ENCODE measurements at places on chromosomes 5 and 9. TPM values are rescaled to one million over a fixed set of nuclear protein-coding genes. Genes with fewer than 3 reads are reported as not detected.

GRCh38 chr9:71519098-71519696, 249.1 kb downstream of the CEMIP2 start:
- H3K27me3 ChIP-seq, result peaks cover 16% of the 10 kb centered on the region
- DNase-seq, result no peak
- no peak overlapping the region for H3K4me3 ChIP-seq

DNA sequence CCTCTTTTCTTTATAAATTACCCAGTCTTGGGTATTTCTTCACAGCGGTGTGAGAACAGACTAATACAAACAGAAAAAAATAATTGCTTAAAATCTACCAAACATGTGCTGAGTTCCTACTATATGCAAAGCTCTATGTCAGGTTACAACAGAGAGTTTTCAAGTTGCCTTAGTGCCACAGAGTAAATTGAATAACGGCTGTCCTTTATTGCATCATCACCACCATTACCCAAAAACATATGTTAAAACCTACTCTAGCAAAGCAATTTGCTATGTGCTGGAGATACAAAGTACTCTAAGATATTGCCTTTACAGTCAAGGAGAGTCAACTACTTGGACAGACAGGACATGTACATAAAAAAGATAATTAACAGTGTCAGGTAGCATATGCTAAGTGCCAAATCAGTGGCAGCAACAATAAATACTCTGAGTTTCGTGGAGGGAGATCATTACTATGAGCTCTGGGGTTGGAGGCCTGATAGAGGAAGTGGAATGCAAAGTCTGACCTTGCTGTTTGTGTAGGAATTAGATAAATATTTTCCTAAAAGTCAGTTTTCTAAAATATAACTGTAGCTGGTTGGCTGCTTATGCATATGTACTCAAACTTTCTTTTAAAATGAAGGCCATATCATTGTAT, 1058.7 kb upstream of the WWC1 start:
- H3K27ac ChIP-seq, result no peak overlapping the region
- H3K4me1 ChIP-seq, result no peaks in the 10 kb centered on the region
- no peak for DNase-seq

DNA sequence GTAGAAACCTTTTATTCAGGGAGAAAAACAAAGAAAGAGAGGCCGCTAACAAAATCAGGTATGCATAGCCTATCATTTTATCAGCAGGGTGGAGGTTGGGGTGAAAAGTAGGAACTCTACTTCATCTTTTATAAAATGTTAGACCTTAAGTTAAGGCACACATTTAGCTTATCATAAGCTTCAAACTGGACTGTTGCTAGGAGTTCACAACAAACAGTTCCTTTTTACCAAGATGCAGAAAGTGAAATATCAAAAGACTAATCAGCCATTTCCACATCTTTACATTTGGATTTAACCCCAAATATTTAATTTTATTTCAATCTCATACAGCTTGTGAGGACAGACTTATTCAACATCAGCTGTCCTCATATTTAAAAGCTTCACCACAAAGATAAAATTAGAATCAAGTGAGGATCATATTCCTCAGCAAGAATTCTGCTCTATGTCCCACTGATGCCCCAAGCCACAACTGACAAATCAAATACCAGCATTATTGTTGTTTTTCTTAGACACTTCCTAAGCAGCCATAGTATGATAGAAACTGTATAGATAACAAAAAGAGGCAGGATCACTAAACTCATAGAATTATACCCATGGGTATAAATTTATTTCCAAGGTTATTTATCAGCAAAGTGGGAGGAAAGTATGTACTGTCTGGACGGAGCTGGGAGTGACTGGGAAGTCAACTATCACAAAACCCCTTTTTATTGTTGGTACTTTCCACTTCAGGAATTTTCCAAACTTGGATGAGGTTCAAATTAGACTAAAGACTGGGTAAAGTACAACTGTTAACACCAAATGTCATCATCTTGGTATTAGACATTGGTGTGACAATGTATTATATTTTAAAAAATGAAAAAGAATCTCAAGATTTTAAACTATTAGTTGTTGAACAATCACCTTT, 29.9 kb upstream of the MYOT start:
- no peaks in the 10 kb centered on the region for H3K27me3 ChIP-seq
- no peaks in the 10 kb centered on the region for H3K4me1 ChIP-seq
- DNase-seq, result no peak
- H3K27ac ChIP-seq, result no peak overlapping the region

DNA sequence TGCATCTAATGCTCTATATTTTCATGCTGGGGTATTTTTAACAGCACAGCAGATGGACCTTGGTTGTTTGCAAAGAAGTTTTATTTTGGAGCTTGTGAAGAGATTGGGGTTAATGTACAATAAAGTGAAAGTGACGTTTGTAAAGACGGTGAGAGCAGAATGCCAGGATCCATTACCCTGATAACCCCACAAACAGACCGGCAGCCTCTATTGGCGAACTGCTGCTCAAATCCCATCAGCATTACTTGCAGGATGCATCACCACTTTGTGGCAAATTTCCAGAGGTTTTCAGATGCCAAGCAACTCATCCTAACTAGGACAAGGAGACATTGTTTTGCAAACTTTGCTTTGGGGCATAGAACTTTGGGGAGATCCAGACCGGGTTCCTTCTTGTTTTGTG, 383.3 kb upstream of the ZNF462 start:
- DNase-seq, result no peak
- H3K4me1 ChIP-seq, result no peaks in the 10 kb centered on the region
- H3K4me3 ChIP-seq, result no peak overlapping the region
- H3K27me3 ChIP-seq, result no peaks in the 10 kb centered on the region

- H3K4me1 ChIP-seq, result peaks cover 36% of the 10 kb centered on the region
- no peak overlapping the region for H3K27ac ChIP-seq
- no peak for DNase-seq
- peaks cover 16% of the 10 kb centered on the region for H3K36me3 ChIP-seq
- no peak overlapping the region for H3K4me3 ChIP-seq
- peaks cover 4% of the 10 kb centered on the region for H3K27me3 ChIP-seq
Measured at GRCh38 chr9:37184905-37185867, 64.8 kb downstream of the ZCCHC7 start.

DNA sequence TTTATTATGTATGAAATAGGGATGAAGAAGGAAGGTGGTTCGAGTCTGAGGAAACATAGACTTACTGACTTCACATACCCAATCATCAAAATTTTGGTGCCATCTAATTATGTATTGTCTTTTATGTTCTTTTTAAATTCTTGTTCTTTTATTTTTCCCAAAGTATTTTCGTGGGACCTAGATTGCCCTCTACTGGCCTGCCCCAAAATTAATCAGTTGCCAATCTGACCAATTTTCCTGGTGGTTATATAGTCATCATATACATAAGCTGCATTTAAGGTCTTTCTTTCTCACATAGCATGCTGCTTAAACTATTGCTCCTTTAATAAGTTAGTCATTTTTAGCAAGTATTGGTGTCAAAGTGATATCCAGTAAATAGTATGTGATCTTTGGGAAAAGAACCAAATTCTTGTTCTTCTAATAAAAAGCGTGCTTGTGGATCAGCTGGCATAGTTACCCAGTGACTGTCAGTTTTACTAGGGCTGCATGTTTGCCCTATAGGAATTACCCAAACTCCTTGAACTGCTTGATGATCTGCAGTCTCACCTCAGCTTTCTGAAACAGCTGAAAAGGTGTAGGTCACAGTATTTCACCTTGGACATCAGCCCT, 223.5 kb downstream of the SH3GL2 start:
- no peak overlapping the region for H3K27ac ChIP-seq
- no peak for DNase-seq
- H3K36me3 ChIP-seq, result no peaks in the 10 kb centered on the region
- H3K4me3 ChIP-seq, result no peak overlapping the region
- H3K4me1 ChIP-seq, result no peaks in the 10 kb centered on the region

DNA sequence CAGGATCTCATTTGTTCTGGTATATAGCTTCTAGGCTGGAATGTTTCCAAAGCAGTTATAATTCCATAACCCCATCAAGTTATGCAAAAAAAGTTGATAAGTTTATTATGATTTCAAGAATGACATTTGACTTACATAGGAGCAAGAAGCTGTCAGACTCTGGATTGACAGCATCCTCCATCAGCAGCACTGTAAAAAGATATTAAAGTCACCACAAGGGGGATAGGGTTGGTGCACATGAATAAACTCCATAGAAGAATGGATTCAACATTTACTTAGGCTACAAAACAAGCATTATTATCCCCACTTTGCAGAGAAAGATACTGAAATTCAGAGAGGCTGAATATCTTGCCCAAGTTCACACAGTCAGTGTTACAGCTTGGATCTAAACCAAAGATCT, 208.9 kb upstream of the SLC30A5 start:
- H3K27me3 ChIP-seq, result peaks cover 5% of the 10 kb centered on the region
- no peaks in the 10 kb centered on the region for H3K36me3 ChIP-seq
- H3K27ac ChIP-seq, result no peak overlapping the region

GRCh38 chr5:133696782-133697507, 84.6 kb upstream of the FSTL4 start:
- peaks cover 9% of the 10 kb centered on the region for H3K27me3 ChIP-seq
- H3K4me3 ChIP-seq, result no peak overlapping the region
- no peaks in the 10 kb centered on the region for H3K36me3 ChIP-seq
- no peak for DNase-seq
- no peak overlapping the region for H3K27ac ChIP-seq
- peaks cover 4% of the 10 kb centered on the region for H3K4me1 ChIP-seq

- no peaks in the 10 kb centered on the region for H3K27me3 ChIP-seq
- no peak overlapping the region for H3K27ac ChIP-seq
- no peak overlapping the region for H3K4me3 ChIP-seq
Measured at GRCh38 chr9:32423371-32423770, 38.9 kb downstream of the ACO1 start.

DNA sequence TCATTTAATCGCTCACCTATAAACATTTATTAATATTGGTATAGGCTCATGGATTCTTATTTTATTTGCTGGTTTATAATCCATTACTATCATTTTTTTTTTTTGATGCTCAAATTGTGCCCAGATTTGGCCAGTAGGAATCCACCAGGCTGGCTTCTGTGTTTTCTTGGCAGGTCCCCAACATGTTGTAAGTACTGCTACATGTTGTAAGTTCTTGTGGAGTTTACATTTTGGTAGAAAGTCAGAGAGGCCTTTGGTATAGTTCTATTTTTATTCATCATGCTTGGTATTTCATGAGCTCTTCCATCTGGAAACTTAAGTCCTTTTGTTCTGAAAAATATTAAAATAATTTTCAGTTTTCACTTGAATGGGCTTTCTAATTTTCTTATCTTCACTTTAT, 47.1 kb downstream of the MAT2B start:
- no peaks in the 10 kb centered on the region for H3K4me1 ChIP-seq
- H3K36me3 ChIP-seq, result no peaks in the 10 kb centered on the region
- no peak for DNase-seq
- H3K4me3 ChIP-seq, result no peak overlapping the region
- H3K27me3 ChIP-seq, result peaks cover 9% of the 10 kb centered on the region

DNA sequence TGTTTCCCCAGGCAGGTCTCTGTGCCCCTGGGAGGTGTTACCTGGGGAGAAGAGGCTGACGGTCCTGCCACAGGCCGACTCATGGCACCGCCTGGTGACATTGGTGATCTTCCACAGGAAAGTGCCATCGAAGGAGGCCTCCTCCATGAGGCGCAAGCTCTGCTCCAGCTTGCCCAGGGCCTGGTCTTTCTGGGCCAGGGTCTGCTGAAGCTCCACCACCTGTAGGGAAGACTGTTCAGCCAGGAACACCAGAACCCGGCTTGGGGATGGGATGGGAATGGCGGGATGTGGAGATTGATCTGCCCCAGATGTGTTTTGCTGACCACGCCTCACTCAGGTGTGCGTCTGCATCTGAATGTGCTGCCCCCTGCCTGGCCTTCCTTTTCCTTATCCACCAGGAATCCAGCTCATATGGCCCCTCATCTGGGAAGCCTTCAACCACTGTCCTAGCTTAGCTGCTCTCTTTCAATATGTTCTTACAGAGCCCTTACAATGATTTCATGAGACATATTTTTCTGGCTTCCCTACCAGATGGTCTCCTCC, 15.2 kb downstream of the TRAF1 start:
- H3K27me3 ChIP-seq, result peaks cover 2% of the 10 kb centered on the region
- peaks cover 30% of the 10 kb centered on the region for H3K36me3 ChIP-seq
- DNase-seq, result no peak
- no peak overlapping the region for H3K4me3 ChIP-seq
- peaks cover 46% of the 10 kb centered on the region for H3K4me1 ChIP-seq

- DNase-seq, result no peak
- H3K27me3 ChIP-seq, result peaks cover 37% of the 10 kb centered on the region
- no peaks in the 10 kb centered on the region for H3K4me1 ChIP-seq
Measured at GRCh38 chr5:81393783-81394718, at the start of gene ACOT12. ACOT12 (minus strand) TSS chr5:81394134; CDS start chr5:81394114, 20 bp downstream.

DNA sequence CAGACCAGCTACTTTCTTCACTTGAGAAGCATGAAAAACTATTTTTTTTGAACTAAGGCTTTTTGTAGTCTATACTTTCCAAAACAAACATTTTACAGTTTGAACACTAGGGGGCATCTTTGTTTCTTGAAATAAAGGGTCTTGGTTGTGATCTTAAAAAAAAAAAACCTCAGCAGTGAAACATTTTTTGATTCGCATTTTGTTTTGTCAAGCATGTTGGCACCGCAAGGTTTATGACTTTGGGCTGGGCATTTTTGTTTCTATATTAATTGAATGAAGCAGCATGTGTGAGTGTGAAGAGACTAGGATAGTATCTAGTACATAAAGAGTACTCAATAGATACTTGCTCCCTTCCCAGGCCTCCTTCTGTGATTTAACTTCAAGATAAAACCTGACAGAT, 31.6 kb upstream of the ACOT12 start:
- no peak overlapping the region for H3K27ac ChIP-seq
- DNase-seq, result peak; percentile 45
- H3K4me1 ChIP-seq, result peaks cover 5% of the 10 kb centered on the region
- no peaks in the 10 kb centered on the region for H3K27me3 ChIP-seq
- H3K36me3 ChIP-seq, result peaks cover 2% of the 10 kb centered on the region
- H3K4me3 ChIP-seq, result no peak overlapping the region

DNA sequence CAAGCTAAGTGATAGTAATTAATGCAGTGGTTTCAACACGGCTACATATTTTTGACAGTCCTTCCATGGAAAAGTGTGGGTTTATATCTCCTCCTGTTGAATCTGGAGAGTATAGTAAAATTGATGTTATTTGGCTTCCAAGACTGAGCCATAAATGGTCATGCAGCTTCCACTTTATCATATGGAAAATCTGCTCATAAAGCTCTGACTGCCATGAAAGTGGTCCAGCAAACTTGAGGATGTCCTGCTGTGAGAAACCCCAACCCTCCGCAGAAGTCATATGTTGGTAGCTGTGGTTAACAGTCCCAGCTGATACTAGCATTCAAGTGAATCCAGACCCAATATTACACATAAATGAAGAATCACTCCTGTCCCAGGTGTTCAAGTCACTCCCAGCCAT, 378.3 kb downstream of the KCTD16 start:
- no peak overlapping the region for H3K27ac ChIP-seq
- H3K27me3 ChIP-seq, result no peaks in the 10 kb centered on the region
- no peak overlapping the region for H3K4me3 ChIP-seq
- no peak for DNase-seq

Gene PSMD5
- polyA plus RNA-seq, result 10.1 TPM

Gene PAEP
- not detected for polyA plus RNA-seq

Gene PCDHB11
- polyA plus RNA-seq, result not detected

Gene KIF12
- polyA plus RNA-seq, result not detected

Gene DPM2
- polyA plus RNA-seq, result 48.0 TPM
